Esophagus squamous epithelium (tissue), 5 donors: ENCODE measurements at places on chromosomes 3 and 15. TPM values are rescaled to one million over a fixed set of nuclear protein-coding genes. Genes with fewer than 3 reads are reported as not detected.

PDHB gene
- 95.2 TPM for total RNA-seq

STRIT1 gene
- total RNA-seq: not detected

FLNB gene
- total RNA-seq: 65.4 TPM

OXNAD1 gene
- total RNA-seq: 16.6 TPM

TFG gene
- 133 TPM for total RNA-seq

GASK1A gene
- 1.6 TPM for total RNA-seq

GPR149 gene
- not detected for total RNA-seq
